ENCODE measurements at places on chromosomes 6 and 20. TPM values are rescaled to one million over a fixed set of nuclear protein-coding genes. Genes with fewer than 3 reads are reported as not detected.

The CYP39A1 gene
- 0.15 TPM for total RNA-seq

The BMP6 gene
- 248 TPM for total RNA-seq

The SPATA25 gene
- 0.97 TPM for total RNA-seq

The SALL4 gene
- total RNA-seq = 0.46 TPM

The GNL1 gene
- 41.6 TPM for total RNA-seq

The BTNL2 gene
- total RNA-seq = not detected

The BMP7 gene
- total RNA-seq = not detected

The MACROD2 gene
- 0.65 TPM for total RNA-seq

The MUC21 gene
- total RNA-seq = not detected

The VNN1 gene
- total RNA-seq = under 0.01 TPM

The MUCL3 gene
- not detected for total RNA-seq

The SLC17A9 gene
- total RNA-seq = 19.2 TPM

The KIF25 gene
- total RNA-seq = not detected

The NEDD9 gene
- 34.2 TPM for total RNA-seq

The CITED2 gene
- total RNA-seq = 20.5 TPM

The CDS2 gene
- 44.1 TPM for total RNA-seq

The OR2J3 gene
- not detected for total RNA-seq

The TLDC2 gene
- total RNA-seq = not detected

The PRL gene
- not detected for total RNA-seq

The SERPINB1 gene
- total RNA-seq = 54.6 TPM

The SMOC2 gene
- not detected for total RNA-seq

The JPH2 gene
- under 0.01 TPM for total RNA-seq

The CLIC5 gene
- not detected for total RNA-seq

The CNR1 gene
- not detected for total RNA-seq
